ENCODE measurements at places on chromosomes 4 and X.
A peak's percentile ranks its signal among the peaks of the same experiment; 100 is the strongest.

DNA sequence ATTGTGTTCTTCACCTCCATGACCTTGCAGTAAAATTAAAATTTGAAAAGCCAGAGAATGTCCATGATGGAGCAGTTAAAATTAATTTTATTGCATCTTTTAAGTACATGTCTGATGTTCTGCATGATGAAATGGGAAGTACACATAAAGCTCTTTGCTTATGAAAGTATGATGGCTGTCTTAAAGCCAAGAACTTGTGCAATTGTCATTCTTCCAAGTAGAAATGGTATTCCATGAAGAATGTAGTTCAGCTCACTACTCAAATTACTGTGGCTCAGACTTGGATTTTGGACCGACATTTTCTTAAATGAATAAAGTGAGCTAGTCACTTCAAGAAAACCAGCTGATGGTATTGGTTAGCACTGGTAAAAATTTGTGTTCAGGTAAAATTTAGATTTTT is 161.7 kb upstream of the CXCL13 start:
- DNase-seq, result no peak

DNA sequence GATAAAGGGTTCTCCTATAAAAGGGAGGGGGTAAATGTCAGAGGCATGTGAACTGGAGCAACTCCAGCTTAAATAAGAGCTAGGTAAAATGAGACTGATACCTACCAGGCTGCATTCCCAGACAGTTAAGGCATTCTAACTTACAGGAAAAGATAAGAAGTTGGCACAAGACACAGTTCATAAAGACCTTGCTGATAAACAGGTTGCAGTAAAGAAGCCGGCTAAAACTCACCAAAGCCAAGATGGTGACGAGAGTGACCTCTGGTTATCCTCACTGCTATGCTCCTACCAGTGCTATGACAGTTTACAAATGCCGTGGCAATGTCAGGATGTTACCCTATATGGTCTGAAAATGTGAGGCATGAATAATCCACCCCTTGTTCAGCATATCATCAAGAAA is 13.1 kb upstream of the SULT1B1 start:
- no peak for DNase-seq

DNA sequence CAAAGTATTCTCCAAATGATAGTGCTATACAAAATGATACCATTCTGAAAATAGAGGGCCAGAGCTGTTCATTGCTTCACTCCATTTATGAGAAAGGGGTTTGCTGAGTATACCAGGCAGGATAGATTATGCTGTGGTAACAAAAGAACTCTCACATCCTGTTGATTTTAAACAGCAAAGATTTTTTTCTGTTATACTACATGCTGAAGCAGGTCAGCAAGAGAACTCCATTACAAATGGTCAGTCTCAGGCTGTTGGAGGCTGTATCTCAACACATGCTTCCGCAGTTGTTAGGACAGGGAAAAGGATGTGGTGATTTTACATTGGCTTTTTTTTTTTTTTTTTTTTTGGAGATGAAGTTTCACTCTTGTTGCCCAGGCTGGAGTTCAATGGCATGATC is 13.7 kb upstream of the KLHL5 start:
- no peak for DNase-seq

GRCh38 chr4:46270986-46271596 is 118.8 kb downstream of the GABRA2 start:
- DNase-seq, result no peak

DNA sequence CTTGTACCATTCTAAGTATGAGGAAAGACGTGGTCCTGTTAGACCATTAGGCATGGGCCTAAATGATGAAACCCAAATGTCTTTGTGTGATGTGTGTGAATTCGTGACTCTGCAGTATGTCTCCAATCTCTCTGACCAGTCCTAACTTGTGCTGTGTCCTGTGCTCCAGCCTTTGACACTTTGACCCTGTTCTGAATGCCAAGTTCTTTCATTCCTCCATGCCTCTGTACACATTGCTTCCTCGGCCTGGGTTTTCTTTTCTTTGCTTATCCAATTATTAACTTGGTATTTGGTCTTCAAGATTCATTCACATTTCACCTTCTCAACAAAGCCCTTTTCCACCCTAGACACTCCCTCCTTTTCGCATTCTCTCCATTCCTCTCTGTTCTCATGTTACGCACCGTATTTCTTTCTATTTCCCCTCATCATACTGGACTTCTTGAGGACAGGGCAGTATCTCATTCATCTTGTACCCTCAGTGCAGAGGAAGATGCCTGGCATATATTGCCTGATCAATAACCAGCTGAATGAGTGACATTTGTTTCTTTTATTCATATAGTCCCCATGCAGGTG is 138.7 kb downstream of the F11 start:
- DNase-seq, result no peak

- DNase-seq, result no peak
Observed at GRCh38 chr4:145388043-145388442, 93.6 kb upstream of the SMAD1 start.

GRCh38 chrX:10048707-10049106 is 81.5 kb downstream of the CLDN34 start:
- no peak for DNase-seq

DNA sequence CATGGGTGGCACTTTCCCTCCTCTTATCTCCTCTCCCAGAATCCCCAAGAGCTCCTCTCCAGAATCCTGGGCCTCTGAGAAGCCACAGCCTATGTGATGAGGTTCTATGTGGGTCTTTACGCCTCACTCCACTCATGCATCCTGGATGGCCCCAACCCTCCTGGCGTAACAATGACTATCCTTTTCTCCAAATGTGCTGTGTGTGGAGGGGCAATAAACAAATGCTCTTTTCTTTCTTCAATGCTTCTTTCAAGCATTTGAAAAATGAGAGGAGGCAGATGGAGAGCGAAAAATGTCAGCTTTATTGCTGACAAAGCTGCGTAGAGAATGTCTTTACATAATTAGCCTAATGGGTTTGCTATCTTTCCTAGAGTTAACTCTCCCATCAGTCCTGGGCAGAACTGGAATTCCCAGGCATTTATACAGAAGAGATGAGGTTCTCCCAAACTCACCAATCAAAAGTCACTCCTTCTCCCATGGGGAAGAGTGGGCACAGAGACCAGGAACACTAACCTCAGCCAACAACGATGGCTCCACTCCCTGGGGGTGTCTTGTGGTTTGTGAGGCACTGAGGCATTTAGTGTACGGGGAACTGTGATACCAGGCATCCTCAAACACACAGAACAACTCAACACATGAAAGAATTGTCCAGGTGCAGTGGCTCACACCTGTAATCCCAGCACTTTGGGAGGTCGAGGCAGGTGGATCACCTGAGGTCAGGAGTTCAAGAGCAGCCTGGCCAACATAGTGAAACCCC is 118.9 kb upstream of the SLC34A2 start:
- no peak for DNase-seq

GRCh38 chr4:81896936-81897335 is 425.2 kb upstream of the RASGEF1B start:
- DNase-seq, result no peak

GRCh38 chr4:53748328-53748772 is 157.1 kb upstream of the LNX1 start:
- DNase-seq, result no peak

- no peak for DNase-seq
Observed at GRCh38 chrX:43140582-43140981, 362.6 kb upstream of the PPP1R2C start.

DNA sequence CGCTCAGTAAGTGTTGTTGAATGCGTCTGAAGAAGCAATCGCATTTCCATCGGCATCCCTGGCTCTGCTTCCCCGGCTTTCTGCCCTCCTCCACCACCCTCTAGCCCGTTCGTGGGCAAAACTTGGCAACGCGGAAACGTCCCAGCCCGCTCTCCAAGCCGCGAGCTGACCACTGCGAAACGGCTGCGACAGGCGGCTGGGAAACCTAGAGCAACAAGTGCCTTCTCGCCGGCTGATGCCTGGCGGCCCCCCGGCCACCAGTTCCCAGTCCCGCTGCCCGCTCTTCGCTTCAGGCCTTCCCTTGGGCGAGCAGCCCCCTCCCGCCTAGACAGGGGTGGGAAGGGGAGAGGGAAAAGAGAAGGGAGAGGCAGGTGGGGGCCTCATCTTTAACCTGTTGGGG is 837 bp downstream of the CITED1 start:
- no peak for DNase-seq

- DNase-seq, result no peak
Observed at GRCh38 chrX:109845996-109846395, 112.9 kb upstream of the ACSL4 start.

GRCh38 chr4:38273407-38273806 is 313.2 kb downstream of the PTTG2 start:
- no peak for DNase-seq

DNA sequence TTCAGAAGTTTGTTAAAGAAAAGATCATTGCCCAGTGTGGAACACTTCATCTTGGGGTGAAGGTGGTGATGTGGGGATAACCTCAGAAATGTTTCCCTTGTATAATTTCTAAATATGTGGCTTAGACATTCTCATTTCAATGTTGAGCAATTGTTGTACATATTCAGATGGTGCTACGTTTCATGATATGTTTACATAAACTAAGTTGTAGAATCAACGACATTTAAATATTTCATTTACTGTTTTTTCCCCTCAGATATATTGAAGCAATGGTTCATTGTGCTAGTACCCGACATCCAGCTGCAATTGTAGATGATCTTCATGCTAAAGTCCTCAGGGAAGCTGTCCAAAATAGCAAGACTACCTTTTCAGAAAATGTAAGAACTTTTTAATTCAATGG is 92.6 kb downstream of the BLTP1 start:
- no peak for DNase-seq

- DNase-seq, result peak; percentile 95
Observed at GRCh38 chr4:169757575-169758184, at the start of gene HPF1. Gene HPF1 (minus strand): TSS chr4:169757944. CDS start chr4:169757877, 67 bp downstream.

GRCh38 chr4:158809611-158810486 is 41.0 kb downstream of the FNIP2 start:
- no peak for DNase-seq

DNA sequence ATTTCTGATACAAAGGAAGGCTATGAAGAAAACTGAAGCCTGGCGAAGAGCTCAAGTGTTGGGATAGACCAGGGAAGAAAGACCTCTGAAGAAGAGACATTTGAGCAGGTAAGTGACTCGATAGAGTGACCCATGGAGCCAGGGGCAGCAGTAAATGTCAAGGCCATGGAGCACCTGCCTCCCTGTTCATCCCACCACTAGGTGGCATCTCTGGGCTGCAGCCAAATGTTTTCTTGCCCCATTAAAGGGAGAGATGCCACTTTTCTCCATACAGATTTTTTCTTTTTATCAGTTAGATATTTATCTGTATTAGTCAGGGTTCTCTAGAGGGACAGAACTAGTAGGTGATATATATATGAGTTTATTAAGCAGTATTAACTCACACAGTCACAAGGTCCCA is 4.9 kb upstream of the ZNF81 start:
- DNase-seq, result peak; percentile 30

GRCh38 chr4:186294160-186294559 is 28.2 kb downstream of the F11 start:
- DNase-seq, result no peak

GRCh38 chr4:184515606-184516005 is 41.3 kb upstream of the IRF2 start:
- DNase-seq, result no peak

- DNase-seq, result no peak
Observed at GRCh38 chr4:144572660-144573059, 73.3 kb upstream of the HHIP start.
